Cardiac fibroblast (primary cell): ENCODE measurements at places on chromosomes 12 and 14.

GRCh38 chr14:30210630-30211029, 283.0 kb upstream of the PRKD1 start:
- DNase-seq = peak; percentile 57

GRCh38 chr12:51329742-51330141, 5.8 kb upstream of the BIN2 start:
- DNase-seq = no peak

- DNase-seq = no peak
Measured at GRCh38 chr12:78249578-78249977, 418.9 kb downstream of the NAV3 start.

- peak; percentile 64 for DNase-seq
Measured at GRCh38 chr14:105337966-105338741, 23.6 kb downstream of the PACS2 start.

DNA sequence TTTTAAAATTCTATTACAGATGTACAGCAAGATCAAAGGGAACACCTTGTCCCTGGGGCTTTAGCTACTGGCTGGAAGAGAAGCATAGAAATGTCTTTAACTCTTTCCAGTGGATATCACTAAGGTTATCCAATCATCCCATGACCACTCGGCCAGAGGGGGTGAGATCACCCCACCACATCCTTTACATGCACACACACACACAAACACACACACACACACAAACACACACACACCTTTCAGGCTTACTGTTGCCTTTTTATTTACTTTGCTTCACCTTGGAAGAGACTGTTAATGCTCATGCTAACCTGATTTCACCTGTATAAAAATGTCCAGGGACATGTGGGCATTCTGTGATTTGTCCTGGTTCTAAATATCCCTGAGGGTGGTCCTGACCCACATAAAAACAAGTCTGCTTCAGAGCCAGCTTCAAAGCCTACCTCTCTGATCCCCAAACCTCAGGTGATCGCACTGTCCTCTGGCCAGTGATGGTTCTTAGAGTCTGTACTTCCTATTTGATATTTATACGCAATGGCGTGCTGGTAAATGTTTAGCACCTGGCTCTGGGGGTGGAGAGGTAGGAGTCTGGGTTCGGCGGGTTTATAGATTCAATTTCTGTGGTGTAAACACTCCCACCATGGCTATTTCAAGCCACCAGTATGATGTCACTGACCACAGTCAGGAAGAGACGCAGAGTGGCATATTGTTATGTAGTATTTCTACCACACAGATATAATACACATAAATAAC, 166.1 kb upstream of the EEA1 start:
- no peak for DNase-seq

GRCh38 chr14:63051992-63052391, 6.7 kb upstream of the KCNH5 start:
- no peak for DNase-seq

DNA sequence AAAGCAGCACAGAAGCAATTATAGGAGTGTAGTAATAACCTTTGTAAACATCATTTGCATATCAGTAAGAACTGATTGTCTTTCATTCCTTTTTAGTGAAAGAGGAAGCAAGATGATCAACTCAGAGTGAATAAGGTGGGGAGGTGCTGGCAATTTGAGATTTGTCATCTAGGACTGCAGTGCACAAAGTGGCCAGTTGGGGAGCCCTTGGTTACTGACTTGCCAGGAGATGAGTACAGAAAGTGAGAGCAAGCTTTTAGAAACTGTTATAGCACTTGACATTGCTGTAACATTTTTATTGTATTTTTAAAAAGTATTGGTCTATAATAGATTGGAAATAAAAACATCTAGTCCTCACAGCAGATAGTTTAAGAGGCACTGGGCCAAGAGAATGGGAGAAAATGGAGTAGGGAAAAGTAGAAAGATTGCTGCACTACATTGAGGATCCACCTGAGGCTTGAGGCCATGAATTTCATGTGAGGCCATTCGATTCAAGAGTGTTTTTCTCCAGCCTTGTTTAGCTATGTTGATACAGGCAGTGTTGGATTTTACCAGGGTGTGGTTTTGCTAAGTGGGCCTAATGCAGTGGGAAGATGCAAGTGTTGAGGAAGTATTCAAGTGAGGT, 98.2 kb downstream of the SNAPC1 start:
- DNase-seq = peak; percentile 48

GRCh38 chr12:106601496-106601895, 18.7 kb downstream of the RFX4 start:
- no peak for DNase-seq

GRCh38 chr12:117580718-117581062, 219.3 kb upstream of the NOS1 start:
- DNase-seq = no peak

DNA sequence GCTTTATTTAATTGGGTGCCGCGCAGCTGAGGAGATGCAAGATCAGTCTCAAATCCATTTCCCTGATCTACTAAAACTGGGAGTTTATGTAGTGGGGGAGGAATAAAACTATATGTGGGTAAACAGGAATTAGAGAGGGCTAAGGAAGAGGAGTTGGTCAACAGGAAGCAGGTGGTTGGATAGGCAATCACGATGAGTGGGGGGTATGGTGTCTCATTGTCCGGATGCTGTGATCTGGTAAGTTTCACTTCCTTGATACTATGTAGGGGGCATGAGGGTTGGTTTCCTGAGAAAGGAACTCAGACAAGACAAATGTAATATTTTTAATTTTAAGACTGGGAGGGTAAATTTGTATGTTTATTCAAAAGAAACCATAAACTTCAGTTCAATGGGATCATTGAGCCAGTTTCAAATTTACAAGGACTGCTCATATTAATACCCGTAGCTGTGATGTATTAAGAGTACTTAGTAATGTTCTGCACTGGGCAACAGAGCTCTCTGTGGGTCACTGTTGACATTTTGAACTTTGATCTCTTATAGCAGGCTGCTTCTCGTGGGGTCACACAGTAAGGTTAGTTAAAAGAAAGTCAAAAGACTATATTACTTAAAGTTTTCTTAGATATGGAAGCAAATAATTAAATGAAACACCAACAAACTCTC, 786.2 kb upstream of the FBXO33 start:
- DNase-seq = no peak

- peak; percentile 13 for DNase-seq
Measured at GRCh38 chr12:76152181-76152807, 67.8 kb upstream of the NAP1L1 start.

DNA sequence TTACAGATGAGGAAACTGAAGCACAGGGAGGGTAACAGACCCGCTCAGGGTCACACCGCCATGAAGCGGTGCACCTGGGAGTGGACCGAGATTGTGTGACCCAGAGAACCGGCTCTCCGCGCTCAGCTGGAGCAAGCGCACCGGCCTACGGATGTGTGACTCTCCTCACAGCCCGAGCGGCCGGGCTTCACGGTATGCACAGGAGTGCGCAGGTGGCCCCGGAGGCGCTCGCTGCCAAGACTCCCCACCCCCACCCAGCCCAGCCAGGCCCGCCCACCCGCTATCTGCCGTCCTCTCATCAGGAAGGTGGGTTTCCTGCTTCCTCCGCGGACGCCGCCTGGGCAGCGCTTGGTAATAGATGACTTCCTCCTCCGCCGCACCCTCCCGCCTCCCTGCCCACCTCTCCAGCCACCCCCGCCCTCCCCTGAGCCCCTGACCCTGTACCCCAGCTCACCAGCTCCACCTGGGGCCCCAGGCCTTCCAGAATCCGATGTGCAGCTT, 110.7 kb downstream of the NCOR2 start:
- DNase-seq = no peak

DNA sequence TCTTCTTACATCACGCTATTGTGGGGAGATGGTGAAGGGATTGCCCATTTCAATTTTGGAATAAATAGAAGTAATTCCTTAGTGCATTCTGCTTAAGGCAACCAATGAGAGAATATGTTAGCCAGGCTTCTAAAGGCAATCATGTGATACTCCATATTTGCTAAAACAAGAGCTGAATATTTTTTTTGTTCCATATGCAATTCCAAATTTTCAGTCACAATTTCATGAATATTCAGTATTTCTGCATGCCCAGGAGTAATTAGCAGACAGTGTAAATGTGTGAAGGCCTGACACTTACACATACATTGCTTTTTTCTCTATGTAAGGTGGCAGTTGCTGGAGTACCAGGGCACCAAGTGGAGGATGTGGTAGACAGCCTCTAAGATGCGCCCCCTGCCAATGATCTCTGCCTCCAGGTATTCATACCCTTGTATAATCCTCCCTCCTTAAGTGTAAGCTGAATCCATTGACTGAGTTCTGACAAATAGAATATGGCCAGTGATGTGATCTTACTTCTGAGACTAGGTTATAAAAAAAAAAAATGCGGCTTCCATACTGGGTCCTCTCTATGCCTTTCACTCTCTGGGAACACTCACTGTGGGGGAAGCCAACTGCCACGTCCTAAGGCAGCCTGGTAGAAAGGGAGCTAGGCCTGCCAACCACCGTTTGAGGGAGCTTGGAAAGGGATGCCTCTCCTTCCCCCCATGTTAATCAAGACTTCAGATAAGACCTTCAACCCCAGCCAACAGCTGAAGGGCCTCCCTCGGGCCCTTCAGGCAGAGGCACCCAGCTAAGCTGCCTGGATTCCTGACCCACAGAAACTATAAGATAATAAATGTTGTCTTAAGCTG, 62.7 kb upstream of the PTGR2 start:
- DNase-seq = peak; percentile 75

DNA sequence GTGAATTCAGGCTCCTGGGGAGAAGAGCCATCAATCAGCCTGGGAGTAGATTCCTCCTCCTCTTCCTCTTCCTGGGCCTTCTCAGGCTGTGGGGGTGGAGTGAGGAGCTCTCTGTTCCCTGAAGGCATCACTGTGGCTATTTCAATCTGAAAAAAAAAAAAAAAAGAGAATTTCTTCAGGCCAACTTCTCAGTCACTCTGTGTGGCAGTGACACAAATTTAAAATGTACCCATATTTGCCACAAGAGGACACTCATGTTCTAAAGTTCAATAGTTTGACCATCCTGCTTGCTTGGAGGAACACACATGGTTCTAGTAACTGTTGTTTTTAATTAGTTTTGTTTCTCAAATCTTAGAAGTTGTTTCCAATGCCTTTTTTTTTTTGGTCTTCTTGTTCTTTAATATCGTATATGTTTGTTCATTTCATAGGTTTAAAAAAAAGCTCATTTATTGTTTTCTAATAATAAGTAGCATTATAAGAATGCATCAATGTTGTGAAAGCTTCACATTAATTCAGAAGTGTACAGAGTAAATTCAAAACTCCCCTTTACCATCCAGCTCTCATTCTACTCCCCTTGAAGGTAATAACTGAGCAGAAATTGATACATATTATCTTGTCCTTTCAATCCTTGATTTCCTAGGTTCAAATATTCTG, 23.3 kb upstream of the CCER1 start:
- peak; percentile 84 for DNase-seq

DNA sequence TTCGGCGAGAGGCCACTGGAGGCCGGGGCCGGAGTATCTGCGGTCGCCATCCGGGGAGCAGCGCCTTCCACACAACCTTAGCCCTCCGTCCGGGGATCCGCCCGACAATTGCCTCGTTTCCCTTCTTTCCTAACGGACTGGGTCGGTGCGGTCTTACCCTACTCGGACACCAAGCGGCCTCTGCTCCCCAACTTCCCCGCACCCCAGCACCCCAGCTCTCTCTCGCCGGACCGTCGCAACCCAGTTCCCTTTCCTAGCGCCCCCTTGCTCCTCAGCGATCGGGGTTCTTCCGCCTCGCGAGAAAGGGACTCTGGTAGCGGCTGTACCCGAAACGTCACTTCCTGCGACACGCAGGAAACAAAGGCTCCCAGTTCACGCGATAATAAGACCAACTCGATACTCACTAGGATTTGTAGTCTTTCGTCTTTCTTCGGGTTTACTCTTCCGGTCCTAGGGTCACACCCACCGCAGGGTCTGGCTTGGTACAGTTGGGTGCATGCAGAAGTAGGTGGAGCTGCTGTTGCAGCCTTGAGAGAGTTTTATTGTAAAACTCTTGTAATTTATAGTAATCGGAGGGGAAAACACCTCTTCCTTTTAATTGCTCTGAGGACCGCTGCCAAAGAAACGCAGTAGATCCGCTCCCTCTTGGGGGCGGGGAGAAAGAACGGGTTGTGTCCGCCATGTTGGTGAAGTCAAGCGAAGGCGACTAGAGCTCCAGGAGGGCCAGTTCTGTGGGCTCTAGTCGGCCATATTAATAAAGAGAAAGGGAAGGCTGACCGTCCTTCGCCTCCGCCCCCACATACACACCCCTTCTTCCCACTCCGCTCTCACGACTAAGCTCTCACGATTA, at the start of the genes THAP2 and ZFC3H1:
Gene THAP2, plus strand, starts transcription at position 741 of the 850 bp plus-strand sequence. CDS start 209 bp downstream, outside the sequence.
Gene ZFC3H1, minus strand, starts transcription at position 288 of the 850 bp plus-strand sequence. Its CDS starts 238 bp downstream, at position 50.
- DNase-seq = peak; percentile 100

DNA sequence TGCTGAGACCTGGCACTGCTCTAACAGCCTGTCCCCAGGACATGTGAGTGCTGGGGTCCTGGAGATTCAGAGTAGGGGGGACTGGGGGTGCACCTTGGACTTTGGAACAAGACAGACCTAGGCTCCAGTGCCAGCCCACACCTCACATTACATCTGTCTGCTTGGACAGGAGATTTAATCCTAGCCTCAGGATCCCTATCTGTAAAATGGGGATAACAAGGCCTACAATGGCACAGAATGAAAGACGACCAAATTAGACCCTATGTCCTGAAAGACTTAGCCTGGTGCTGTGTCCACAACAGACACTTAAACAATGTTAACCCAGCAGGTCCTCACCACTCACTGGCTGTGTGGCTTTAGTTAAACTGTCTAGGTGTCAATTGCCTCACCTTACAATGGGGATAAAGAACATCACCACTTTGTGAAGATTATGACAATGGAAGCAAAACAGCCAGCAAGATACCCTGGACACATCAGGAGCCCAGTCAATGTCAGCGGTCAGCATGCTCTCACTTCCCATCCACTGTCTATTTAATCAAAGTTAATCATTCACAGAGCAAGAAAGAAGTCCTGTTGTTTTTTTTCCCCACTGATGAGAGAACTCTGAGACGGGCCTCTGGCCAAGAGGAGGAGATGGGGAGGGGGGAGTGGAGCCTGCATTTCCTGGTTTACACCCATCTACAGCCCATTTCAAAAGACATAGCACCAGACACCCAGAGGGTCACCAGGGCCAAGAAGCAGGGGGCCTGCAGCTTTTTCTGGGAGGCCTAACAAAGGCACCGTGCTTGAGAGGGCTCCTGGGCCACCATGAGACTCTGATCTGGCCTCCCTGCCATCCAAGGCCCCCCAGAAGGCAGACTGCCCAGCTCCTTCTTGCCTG, 40.6 kb downstream of the ACTN1 start:
- DNase-seq = peak; percentile 43

DNA sequence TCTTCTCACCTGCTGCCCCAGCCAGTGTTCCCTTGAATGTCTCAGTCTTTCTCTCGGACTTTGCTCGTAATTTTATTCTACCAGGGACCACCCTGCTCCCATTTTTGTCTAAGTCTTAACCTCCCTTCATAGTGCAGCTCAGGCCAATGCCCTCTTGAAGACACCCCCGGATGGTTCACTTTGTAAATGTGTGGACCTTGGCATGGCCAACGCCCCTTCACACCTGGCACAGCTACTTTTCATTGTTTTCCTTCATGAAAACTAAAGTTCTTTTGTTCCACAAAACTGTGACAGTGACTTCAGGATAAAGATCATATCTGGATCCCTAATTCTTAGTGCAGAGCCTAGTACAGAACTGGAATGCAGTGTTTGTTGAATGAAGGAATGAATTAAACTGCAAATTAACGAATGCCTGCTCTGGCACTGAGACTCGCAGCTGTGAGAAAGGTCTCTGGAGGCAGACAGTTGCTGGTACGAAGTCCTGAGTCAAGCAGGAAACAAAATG, 3.5 kb upstream of the RNASE4 start:
- no peak for DNase-seq
